ENCODE measurements at places on chromosomes 7 and 10.

DNA sequence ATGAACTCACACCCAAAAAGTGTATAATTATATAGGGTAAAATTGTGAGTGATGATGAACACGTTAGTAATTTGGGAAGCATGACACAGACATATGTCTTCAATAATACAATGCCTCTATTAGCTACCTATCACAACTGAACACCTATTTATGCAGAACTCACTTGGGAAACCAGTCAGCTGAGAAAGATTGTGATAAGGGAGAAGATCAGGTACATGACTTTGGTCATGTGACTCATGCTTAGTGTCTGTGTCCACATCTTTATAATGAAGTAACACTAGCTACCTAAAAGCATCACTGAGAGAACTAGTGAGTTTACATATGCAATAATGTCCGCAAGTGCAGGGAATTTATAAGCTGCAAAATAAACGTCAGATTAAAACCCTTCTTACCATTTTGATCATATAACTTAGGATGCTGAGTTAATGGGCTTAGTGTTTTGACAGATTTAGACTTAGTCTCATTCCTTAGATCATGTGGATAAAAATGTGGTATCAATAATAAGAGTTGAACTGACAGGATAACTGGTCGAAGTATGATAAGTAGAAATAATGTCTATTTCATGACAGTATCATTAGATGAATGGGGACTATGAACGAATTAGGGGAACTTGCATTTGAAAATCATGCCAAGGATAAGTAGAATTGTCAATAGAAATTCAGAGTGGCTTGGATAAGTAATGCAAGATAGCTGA lies 11.6 kb downstream of the VWDE start:
- no peak for DNase-seq

DNA sequence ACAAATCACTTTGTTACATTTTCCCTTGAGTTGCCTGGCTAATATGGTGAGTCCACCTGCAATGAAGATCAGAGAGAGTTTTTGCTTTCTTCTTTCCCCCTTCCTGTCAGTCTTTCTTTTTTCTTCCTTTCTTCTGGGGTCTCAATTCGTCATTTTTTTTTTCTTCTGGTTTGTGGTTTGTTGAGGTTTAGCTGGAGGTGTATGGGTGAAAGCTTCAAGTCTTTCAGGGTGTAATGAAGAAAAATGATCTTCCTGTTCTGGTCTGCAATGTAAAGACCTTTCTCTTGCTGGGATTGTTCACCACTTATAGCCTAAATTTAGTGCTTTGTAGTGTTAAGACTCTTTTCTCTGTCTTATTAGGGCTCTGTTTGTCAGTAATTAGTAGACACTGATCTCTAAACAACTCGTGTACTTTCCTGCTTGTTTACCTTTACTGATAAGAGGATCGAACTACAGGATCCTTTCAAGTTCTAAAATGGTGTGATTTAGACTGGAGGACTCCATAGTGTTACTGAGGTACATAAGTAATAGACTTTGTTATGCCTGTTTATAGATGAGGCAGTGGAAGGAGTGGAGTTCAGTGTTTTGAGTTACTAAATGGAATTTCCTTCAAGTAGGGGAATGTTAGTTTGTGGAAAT lies 129.1 kb downstream of the SUGCT start:
- DNase-seq, result no peak

DNA sequence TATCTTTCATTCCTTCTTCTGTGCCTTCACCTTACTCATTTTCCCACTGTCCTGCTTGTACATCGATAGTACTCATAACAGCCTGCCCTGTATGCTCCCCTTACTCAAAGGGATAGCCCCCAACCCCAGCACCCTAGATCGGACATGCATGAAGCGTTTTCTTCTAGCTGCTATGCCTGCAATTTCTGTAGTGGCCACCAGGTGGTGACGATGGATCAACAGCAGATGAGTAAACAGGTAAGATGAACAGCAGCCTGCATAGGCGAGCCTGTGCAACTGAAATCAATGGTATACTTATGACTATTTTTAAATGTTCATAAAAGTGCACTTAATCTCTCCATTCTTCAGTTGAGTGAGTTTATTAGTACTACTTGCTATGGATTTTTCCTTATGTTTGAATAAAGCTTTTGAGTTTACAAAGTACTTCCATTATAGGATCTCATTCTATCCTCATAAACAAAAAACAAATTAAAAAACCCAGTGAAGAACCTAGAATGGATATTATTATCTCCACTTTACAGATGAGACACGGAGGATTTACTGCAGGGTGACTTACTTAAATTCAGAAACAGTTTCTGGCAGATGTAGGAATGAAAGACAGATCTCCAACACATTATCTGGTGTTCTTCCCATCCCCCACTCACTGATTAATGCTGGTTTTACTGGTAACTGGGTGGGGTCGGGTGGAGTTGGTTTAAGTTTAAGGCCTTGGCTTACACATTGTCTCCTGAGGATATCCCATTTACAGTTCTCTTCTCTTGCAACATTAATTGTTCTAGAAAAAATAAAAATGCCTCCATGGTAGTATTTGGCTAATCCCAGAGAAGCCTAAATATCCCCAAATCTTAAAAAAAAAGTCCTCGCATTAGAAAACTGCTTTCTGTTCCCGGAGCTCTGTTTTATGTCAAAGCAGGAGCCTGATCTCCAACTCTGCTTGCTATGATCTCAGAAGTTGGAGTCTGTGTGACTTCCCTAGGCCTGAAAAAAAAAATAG lies 222.1 kb downstream of the GLI3 start:
- peak; percentile 31 for DNase-seq

GRCh38 chr10:22651276-22651980 lies 63.0 kb downstream of the PIP4K2A start:
- no peak for DNase-seq

DNA sequence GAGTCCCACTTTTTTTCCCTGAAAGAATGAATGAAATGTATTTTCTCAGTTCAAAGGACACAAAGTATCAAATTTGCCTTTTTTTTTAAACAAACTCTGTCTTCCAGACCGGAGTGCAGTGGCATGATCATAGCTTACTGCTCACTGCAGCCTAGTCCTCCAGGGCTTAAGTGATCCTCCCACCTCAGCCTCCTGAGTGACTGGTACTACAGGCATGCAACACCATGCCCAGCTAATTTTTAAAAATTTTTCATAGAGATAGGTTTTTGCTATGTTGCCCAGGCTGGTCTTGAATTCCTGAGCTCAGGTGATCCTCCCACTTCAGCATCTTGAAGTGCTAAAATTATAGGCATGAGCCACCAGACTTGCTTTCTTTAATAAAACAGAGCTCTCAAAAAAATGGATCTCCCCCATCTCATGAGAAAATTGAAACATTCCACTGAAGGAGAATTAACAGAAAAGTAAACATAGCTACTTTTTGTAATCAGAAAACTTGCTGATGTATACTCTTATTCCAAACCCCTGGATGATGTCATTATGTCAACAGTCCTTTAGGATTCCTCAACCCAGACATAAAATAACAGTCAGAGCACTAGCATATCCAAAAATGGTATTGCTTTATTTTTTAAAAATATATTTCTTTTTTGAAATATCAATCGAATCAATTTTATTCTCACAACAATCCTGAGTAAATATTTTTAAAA lies 12.3 kb upstream of the TRDMT1 start:
- DNase-seq, result no peak

DNA sequence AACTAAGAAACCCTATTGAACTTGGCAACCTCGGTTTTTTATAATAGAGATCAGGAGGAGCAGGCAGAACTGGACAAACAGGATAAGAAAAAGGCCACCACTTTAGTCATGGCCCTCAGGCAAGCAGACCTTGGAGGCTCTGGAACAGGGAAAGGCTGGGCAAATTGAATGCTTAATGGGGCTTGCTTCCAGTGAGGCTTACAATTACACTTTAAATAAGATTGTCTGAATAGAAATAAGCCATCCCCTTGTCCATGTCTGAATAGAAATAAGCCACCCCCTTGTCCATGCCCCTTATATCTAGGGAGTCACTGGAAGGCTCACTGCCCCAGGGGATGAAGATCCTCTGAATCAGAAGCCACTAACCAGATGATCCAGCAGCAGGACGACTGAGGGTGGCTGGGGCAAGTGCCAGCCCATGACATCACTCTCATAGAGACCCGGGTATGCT lies 40.6 kb downstream of the AKR1B15 start:
- DNase-seq, result no peak

- DNase-seq, result no peak
Observed at GRCh38 chr7:45177801-45178200, 20.2 kb downstream of the RAMP3 start.

GRCh38 chr7:45653209-45653907 lies 79.2 kb downstream of the ADCY1 start:
- no peak for DNase-seq

- DNase-seq, result no peak
Observed at GRCh38 chr7:154853727-154854095, 149.2 kb downstream of the PAXIP1 start.

GRCh38 chr7:132112106-132112505 lies 464.2 kb downstream of the PLXNA4 start:
- no peak for DNase-seq

GRCh38 chr7:110311556-110311955 lies 779.4 kb upstream of the LRRN3 start:
- DNase-seq, result no peak

- DNase-seq, result no peak
Observed at GRCh38 chr10:75623310-75624093, 192.1 kb downstream of the LRMDA start.

DNA sequence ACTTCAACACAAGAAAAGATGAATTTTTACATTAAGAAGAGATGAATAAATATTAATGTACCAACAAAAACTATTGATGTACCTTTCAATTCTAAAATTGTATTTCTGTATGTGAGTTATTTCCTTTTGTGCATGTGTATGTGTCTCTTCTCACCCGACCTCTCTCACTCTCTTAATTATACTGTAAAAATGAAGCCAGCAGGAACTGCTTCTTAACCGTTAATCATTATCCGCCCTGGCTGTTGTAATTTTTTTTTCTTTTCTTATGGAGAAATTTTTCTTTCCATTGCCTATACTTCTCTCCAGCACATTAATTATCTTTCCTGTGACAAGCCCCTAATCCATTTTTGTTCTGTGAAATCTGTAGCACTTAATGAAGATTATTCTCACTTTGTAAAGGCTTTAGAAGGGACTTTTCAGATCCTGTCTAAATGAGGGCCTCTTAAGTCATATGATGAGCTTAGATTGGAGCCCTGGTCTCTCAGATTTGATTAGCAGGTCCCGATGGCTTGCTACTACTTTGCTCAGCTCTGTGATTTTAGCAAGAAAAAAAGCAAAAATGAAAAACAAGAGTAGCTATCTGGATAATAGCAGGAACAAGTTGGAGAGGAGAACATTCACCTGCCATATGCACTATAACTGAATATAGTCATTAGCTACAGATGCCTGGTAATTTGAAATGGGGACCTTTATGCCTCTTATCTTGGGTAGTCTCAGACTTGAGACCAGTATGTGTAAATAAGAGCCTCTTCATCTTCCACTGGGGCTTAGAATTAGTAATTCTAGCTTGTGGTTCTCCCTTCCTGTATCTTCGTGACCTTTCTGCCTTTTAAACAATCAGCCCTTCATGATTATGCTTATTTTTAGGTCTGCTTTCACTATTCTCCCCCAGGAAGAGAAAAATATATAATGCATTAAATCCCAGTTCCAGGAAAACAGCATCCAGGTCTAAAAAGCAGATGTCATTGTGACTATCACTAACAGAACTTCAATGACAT lies 80.0 kb upstream of the COL1A2 start:
- DNase-seq, result no peak

DNA sequence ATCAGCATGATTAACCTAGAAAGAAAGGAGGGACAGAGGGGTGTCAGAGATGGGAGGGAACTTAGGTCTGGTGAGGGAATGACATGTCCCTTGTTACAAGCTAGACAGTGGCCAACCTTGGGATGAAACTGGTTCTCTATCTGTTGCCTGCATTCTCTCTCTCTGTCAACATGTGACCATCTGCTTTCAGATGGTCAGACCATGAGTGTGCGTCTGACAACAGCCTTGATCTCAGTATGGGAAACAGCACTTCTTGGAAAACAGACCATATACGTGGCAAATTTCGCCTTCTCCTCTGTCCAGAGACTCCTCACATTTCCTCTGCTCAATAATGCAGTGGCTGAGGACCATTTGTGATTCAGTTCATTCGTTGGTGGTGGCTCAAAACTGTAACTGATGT lies 845.9 kb downstream of the TYW1 start:
- DNase-seq, result no peak

DNA sequence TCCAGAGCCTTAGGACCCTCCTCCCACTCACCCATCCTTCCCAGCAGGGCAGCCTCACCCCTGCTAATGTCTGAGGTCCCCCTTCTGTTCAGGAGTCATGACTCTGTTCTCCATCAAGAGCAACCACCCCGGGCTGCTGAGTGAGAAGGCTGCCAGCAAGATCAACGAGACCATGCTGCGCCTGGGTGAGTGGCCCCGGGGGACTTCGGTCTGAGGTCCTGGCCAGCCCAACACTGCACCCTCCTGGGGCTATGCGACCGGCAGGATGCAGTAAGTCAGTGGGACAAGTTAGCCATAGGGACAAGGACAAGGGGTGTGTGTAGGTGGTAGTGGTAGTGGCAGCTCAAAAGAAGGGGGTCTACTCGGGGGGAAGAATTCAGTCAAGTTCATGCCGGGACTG lies 16.2 kb upstream of the AHCYL2 start:
- no peak for DNase-seq

DNA sequence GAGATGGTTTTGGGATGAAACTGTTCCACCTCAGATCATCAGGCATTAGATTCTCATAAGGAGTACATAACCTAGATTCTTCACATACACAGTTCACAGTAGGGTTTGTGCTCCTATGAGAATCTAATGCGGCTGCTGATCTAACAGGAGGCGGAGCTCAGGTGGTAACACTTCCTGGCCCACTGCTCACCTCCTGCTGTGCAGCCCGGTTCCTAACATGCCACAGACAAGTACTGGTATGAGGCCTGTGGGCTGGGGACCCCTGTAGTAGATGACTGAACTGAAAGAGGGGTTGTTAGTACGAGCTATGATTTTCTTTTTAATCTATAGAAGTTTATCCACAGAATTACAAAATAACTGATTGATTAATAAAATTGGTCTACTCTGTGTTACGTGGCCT lies 48.1 kb downstream of the DGKB start:
- no peak for DNase-seq

Data from CD8-positive, alpha-beta T cell (primary cell).